ENCODE measurements at places on chromosomes 2 and 18.

GRCh38 chr2:222289278-222290160 lies 9.3 kb downstream of the PAX3 start:
- DNase-seq = no peak

DNA sequence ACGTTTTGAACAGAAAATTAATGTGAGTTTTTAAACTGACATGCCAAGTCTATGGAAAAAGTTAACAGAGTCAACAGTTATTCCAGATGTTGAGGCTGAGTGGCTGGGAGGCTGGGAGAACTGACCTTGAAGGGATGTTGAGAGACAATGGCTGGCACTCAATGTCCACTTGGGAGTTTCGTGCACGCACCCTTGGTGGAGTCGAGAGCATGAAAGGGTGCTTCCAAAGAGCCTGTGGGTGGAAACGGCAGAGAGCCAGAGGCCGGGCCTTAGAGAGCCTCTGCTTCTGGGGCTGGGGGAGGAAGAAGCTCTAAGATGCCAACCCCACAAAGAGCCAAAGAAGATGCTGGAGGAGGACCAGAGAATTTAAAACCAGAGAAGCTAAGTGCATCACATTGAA lies 63.4 kb upstream of the L3MBTL4 start:
- DNase-seq = no peak

DNA sequence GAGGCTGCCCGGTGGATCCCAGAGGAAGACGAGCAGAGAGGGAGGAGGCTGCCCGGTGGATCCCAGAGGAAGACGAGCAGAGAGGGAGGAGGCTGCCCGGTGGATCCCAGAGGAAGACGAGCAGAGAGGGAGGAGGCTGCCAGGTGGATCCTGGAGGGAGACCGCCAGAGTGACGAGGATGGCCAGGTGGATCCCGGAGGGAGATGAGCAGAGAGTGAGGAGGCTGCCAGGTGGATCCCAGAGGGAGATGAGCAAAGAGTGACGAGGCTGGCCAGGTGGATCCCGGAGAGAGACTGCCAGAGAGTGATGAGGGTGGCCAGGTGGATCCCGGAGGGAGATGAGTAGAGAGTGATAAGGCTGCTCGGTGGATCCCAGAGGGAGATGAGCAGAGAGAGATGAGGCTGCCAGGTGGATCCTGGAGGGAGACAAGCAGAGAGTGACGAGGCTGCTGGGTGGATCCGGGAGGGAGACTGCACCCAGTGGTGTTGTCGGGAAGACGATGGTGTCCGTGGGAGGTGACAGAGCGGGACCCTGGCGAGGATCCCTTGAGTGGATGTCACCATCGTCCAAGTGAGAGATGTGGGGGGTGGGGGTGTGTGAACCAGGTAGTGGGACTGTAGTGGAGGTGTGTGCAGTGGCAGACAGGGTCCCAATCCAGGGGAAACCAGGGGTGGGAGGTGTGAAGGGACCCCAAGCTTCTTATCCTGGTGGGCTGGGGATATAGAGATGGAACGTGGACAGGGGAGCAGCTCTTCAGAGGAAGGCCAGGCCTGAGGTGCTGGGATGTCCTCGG lies 22.3 kb downstream of the DCDC2C start:
- no peak for DNase-seq

GRCh38 chr2:144430722-144431391 lies 89.1 kb downstream of the ZEB2 start:
- DNase-seq = no peak

- DNase-seq = no peak
These were observed 45.0 kb downstream of the TCF7L1 start for GRCh38 chr2:85178154-85178553.

GRCh38 chr2:207819839-207820784 lies 50.4 kb upstream of the FZD5 start:
- peak; percentile 45 for DNase-seq
